ENCODE measurements at places on chromosomes 7 and 10.

- DNase-seq: no peak
Measured at GRCh38 chr10:125124907-125125306, 35.5 kb downstream of the CTBP2 start.

DNA sequence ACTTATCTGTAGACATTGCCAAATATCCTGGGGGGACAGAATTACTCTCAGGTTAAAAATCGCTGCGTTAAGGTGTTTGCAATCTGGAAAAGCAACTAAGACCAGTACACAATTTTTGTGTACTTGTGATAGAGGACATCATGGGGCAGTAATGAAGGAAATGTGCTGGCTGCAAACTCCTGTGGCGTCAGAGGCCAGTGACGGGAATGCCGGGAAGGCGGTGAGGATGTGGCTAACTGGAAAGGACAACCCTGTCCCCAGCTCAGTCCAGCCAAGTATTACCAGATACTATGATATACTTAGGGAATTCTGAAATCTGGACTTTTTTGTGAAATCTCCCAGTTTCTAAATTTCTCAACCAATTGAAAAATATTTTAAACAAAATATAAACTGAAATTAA, 103.1 kb upstream of the NANOS1 start:
- DNase-seq: no peak

- no peak for DNase-seq
Measured at GRCh38 chr7:37262181-37262580, 186.5 kb downstream of the ELMO1 start.

- DNase-seq: no peak
Measured at GRCh38 chr10:110174201-110174600, 33.2 kb upstream of the MXI1 start.

DNA sequence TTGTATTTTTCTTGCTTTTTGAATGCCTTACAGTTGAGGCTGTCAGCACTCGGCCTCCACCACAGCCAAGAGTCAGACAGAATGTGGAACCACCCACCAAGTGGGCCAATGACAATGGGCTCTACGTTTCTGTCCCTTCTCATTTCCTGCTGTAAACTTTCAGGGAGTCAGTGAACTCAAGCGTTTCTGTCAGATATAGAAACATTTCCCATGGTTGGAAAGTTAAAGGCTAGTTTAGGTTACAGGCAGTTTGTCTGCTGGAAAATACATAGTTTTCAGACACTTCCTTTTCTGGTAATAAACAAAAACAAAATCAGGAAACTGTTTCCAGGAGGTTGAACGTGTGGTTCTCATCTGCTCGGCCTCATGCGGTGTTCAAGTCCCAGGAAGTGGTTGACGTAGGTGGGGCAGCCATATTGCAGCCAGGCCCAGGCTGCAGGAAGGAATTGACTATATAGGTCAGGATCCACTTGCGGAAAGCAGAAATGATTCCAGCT, 245.1 kb downstream of the CAMK1D start:
- no peak for DNase-seq

- DNase-seq: no peak
Measured at GRCh38 chr10:98403812-98404504, 11.0 kb downstream of the PYROXD2 start.

- DNase-seq: no peak
Measured at GRCh38 chr10:99937630-99938029, 72.1 kb downstream of the DNMBP start.

- no peak for DNase-seq
Measured at GRCh38 chr7:120732256-120732655, 125.7 kb downstream of the TSPAN12 start.

DNA sequence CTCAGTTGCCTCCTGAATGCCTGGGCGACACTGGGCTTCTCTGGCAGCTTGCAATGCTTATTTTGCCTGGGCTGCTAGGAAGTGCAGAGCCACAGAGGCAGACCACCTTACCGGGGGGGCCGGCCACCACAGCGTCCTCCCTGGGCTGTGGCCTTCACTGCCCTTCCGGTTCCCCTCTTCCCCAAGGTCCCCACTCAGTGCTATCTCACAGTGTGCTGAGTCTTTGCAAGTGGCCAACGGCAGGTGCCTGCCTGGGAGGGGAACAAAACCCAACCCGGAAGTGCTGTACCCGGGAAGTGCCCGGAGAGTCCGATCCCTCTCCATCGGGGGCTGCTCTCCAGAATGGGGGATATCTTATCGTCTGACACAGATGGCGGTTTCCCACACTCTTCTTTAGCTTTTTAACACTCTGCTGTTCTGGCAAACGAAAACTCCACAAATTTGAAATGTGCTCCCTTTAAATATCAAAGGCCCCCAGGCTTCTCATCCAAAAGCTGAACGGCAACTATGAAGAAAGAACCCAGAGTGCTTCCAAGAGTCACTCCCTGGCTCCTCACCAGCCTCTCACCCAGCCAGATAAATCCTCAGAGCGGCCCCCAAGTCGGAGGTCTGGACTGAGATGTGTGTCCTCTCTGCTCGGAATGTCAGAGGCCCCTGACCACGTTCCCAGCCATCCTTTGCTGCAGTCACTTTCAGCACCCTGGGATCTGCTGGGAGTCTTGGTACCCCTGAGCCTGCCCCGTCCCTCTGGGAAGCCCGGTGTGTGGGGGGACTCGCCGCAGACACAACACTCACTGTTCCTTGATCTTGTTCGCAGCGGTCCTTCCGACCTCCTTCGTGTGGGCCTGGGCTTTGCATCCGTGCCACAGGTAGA, 165.1 kb downstream of the SVIL start:
- DNase-seq: no peak

DNA sequence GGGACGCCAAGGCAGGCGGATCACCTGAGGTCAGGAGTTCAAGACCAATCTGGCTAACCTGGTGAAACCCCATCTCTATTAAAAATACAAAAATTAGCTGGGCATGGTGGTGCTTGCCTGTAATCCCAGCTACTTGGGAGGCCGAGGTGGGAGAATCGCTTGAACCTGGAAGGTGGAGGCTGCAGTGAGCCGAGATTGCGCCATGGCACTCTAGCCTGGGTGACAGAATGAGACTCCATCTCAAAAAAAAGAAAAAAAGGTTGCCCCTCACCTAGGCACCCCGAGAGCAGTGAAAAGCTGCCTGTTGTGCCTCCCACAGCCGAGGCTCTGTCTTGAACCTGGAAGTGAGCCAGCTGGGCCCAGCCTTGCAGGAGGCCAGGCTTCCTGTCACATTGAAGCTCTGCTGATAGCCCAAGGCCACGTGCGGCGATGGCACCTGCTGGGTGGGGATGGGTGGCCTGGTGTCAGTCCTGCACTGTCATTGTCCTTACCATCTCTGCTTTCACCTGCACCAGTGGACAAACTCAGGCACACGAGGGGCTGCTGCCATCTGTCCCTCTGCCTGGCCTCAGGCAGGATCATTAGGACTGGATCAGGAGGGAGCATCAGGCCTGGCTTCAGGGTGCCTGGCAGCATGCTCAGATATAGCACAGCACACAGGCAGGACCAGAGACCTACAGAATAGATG, 37.8 kb downstream of the DNAJB12 start:
- DNase-seq: no peak

- no peak for DNase-seq
Measured at GRCh38 chr10:33309406-33309805, 25.1 kb downstream of the NRP1 start.

DNA sequence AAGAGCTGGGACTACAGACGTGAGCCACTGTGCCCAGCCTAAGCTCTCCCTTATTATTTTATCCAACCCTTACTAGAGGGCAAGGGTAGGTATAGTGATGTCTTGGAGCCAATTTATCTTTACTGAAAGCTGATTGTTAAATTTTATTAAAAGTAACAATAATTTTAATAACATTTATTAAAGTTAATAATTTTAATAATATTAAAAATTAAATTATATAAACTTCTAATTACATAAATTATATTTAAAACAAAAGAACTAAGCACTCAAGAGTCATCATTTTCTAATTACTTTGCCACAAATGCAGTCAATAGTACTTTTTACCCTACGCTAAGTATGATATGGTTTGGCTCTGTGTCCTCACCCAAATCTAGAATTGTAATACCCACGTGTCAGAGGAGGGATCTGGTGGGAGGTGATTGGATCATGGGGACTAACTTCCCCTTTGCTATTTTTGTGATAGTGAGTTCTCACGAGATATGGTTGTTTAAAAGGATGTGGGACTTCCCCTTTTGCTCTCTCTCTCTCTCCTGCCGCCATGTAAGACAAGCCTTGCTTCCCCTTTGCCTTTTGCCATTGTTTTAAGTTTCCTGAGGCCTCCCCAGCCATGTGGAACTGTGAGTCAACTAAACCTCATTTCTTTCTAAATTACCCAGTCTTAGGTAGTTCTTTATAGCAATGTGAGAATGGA, 58.4 kb upstream of the ETV1 start:
- no peak for DNase-seq

- DNase-seq: no peak
Measured at GRCh38 chr10:36493516-36493880, 631.9 kb upstream of the ANKRD30A start.

DNA sequence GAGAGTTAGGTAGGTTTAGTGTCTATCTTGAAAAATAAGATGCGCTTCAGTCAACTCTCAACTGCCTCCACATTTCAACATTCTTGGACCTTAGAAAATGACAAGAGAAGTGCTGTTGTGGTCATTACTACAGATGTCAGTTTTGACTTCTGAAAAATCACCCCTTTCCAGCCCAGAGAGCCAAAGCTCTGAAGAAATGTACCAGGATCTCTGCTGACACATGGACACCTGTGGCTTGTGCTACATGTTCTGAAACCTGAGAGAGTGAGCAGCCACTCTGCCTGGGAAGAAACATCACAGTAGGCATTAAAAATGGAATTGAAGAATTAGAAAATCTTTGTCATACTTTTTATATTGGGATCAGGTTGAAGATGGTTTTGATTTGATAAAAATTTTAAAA, 35.9 kb upstream of the FEZF1 start:
- no peak for DNase-seq

DNA sequence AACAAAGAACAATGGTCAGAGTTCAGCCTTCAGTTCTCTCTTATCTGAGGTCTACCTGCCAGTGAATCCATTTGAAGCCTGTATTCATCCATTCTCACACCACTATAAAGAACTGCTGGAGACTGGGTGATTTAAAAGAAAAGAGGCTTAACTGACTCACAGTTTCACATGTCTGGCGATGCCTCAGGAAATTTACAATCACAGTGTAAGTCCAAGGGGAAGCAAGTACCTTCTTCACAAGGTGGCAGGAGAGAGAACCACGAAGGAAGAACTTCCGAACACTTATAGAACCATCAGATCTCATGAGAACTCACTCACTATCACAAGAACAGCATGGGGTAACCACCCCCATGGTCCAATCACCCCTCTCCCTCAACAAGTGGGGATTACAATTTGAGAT, 33.0 kb upstream of the SLC25A13 start:
- DNase-seq: no peak

GRCh38 chr10:12394241-12395033, 45.1 kb downstream of the CAMK1D start:
- DNase-seq: no peak

DNA sequence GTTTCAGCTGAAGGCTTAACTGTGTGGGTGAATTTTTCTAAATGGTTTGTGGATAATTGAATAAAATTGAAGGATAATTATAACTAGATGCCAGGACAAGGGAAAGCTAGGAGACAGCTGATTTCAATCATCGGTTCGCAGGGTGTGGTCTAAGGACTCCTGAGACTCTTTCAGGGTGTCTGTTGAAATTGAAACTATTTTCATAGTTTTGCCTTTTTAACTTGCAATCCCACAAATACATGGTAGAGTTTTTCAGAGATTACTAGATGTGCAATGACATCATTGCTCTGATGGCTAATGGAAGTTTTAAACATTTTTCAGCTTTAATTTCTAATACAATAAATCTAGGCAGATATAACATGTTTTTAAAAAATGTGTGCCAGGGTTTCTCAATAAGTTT, 18.5 kb downstream of the TRUB1 start:
- no peak for DNase-seq

- DNase-seq: no peak
Measured at GRCh38 chr7:33880787-33881186, 24.6 kb upstream of the BMPER start.

DNA sequence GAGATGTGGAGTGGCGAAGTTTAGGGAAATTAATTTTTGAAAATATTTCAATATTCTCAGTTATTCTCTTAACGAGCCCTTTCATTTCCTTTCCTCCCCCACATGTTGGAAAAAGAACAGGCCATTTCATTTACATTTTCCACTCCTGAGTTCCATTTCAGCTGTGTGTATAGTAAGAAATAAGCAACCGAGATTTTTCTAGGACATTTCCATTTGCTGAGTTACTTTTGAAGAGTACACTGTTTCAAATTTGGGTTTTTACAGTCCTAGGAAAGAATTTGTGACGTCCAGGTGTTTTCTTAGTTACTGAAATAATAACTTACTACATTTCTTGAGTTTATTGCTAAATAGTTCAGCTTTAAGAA, 1.2 kb downstream of the SEPTIN7 start:
- DNase-seq: no peak

DNA sequence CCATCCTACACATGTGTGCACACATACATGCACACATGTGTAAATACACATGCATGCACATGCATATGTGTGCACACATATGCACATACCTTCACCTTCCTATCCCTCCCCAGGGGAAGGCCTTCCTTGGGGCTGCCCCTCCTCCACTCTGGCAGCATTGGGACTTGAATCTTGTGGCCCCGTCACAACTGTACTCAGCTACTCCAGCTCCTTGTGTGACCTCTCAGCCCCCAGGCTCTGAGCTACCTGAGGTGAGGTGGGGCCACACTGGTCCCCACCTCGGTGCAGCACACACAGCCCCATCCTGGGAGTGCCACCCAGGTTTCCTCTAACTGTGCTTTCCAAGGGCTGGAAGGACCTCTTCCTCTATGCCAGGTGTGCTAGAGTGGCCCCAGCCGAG, 116.0 kb downstream of the LHPP start:
- DNase-seq: no peak

DNA sequence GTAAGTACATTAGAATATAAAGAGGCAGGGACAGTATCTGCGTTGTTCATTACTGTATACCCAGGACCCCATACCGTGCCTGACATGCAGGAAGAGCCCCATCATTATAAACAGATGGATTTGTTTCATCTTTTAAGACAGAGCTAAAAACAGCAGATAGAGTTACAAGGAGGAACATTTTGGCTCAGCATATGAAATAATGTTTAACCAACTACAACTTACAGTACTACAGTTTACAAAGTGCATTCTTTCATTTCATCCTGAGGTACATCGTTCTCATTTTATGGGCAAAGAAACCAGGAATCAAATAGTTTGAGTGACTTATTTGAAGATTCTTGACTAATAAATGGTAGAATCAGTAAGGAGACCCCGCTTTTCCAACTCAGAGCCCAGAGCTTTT, 38.1 kb upstream of the AGBL3 start:
- DNase-seq: no peak

GRCh38 chr7:157003756-157004520, 6.5 kb downstream of the MNX1 start:
- DNase-seq: no peak
